NCI-H69 (cell line): ENCODE measurements at places on chromosomes 7 and 10.

DNA sequence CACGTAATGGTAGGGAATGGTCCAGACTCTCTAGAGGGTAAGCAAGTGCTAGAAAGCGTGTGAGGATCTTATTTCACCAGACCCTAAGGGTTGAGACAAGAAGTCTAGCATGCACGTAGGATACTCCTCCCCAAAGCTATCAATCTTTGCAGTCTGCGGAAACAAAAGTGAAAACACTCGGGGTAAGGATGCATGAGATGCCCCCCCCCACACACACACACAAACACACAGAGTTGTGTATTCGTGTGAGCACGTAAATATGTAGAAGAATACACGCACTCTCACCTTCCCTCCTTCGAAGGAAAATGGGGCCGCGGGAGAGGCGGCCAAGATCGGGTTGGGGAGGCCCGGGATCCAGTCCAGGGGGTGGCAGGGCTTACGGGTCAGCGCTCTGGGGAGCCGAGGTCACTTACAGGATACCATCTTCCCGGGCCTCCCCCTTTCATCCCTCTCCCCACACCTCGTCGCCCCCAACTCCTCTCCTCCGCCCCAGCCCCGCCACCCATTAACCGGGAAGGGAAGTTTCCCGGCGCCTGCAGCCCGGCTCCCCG is 455 bp downstream of the CUL2 start:
- peak; percentile 36 for DNase-seq

GRCh38 chr10:76453332-76453731 is 1021.9 kb downstream of the LRMDA start:
- no peak for DNase-seq

DNA sequence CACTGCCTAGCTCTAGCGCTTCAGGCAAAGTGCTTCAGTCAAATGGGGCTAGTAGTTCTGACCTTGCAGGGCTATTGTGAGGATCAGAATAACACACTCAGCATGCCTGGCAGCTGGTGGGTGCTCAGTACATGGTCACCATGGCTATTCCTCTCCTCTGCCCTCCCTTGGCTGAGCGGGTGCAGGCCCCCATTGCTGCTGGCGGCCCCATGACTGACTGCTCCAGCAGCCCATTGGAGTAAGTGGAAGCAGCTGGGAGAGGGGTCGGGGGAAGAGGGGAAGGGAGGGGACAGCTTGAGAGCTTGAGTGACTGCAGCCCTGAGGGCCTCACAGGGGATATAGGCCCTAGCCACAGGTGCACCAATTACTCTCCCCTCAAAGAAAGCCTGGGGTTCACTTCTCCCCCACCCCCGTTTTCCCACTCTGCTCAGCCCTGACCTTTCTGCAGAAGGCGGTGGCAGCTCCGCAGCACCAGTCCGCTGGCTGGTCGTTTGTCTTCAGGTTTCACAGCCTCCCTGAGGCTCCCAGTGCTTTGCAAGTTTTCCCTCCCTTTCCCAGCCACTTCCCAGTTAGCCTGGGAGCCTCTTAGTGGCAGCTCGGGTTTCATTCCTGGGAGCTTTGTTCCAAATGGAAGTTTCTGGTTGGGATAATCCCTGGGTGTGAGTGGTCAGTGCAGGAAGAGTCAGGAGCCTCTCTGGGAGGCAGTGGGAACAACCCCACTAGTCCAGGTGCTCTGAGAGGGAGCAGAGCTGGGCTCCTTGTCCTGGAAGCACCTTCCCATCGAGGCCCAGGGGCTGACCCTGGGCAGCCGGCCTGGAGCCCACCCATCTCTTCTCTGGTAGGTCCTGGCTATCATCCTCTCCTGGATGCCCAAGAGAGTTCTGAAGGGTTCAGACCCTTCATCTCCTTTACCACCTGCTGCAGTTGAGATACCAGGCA is 16.3 kb downstream of the FGF8 start:
- DNase-seq, result peak; percentile 39

DNA sequence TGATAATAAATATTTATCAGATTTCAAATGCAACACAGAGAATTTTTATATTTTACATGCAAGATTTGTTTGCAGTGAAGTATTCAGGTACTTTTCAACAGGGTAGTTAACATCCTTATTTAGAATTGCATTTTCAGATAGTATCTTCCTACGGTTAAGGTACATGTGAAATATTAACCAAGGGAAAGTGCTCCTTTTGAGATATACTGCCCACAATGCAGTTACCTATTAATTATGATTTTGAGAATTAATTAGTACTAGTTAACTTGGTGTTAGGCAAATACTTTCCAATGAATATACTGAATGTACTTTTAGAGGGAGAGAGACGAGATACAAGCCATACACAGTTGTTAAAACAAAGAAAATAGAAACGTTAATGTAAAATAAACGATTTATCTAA is 206.2 kb upstream of the YAE1 start:
- no peak for DNase-seq

DNA sequence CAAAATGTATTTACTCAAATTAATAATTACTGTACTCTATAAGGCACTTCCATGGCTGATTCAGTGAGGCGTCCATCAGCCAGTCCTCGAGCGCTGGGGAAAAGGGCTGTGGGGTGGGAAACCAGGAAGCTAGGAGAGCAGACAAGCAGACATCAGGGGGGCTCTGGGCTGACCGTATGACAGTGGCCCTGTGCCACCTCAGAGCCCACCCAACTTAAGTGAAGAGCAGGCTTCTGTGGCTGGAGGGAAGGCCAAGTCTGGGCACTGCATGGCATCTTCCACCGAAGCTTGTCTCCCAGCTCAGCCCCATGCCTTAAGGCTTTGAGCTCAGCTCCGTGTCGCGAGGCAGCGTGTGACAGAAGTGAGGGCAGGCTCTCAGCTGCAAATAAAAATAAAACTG is 464.5 kb upstream of the ZMIZ1 start:
- no peak for DNase-seq

GRCh38 chr10:99430116-99430450 is 341 bp downstream of the GOT1 start:
- DNase-seq, result no peak

GRCh38 chr7:107900496-107901015 is 9.6 kb downstream of the DLD start:
- no peak for DNase-seq

- DNase-seq, result peak; percentile 69
Measured at GRCh38 chr7:74449809-74450397, 3.8 kb upstream of the GTF2IRD1 start.

DNA sequence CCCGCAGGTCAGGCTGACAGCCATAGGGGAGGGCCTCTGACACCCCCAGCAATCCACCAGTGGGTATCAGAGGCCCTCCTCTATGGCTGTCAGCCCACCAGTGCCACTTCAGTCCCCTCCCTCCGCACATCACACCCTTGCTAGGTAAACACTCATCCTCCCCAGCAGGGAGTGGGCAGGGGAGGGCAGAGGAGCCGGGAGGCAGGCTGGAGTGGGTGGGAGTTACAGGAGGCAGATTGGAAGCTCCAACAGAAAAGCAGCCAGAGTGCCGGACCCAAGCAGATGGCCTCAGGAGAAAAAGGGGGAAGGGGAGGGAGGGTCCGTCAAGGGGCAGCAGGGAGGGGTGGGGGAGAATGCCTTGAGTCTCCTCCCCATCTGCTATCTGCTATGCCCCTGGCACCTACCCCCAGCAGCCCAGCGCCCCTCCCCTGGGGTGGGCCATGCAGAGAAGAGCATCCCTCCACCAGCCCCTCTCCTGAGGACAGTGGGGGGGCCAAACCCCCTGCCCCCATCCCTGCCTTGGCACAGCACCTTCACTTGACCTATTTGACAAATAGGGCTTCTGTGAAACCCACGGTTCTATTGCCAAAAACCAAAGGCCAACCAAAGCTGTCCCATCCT is 2.4 kb downstream of the RASGEF1A start:
- DNase-seq, result peak; percentile 68

GRCh38 chr10:58477122-58477521 is 35.5 kb upstream of the BICC1 start:
- DNase-seq, result peak; percentile 1

DNA sequence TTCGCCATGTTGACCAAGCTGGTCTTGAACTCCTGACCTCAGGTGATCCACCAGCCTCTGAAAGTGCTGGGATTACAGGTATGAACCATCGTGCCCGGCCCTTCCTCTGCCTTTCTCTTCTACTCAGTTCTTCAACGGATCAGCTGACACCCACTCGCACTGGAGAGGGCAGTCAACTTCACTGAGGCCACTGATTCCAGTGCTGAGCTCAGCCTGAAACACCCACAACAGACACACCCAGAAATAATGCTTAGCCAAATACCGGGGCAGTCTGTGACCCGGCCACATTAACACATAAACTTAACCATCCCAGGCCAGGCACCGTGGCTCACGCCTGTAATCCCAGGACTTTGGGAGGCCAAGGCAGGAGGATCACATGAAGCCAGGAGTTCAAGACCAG is 119.3 kb upstream of the CHST15 start:
- DNase-seq, result no peak

DNA sequence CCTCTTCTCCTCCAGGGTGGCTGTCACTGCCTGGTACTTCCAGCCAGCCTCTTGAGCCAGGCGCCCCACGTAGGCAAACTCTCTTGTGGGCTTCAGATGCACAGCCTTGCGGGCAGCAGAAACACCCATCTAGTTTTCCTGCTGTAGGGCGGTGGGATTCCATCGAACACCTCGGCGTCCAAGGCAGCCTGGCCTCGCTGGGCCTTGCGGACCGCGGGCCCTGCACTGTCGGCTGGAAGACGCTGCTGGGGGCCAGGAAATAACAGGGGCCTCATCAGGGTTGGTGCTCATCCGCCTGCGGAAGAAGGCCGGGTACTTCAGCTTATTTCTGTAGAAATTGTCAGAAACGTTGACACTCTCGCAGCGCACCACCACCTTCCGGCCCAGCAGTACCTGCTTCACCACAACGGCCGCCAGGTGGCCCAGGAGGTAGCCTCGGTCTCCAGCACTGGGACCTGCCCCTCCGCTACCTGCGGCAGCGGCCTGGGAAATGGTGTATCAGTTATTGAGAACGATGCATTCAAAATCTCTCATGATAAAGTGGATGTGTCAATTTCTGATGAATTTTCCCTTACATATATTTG is 61.1 kb downstream of the WDFY4 start:
- DNase-seq, result no peak

- no peak for DNase-seq
Measured at GRCh38 chr7:135575296-135575695, 17.6 kb downstream of the NUP205 start.

DNA sequence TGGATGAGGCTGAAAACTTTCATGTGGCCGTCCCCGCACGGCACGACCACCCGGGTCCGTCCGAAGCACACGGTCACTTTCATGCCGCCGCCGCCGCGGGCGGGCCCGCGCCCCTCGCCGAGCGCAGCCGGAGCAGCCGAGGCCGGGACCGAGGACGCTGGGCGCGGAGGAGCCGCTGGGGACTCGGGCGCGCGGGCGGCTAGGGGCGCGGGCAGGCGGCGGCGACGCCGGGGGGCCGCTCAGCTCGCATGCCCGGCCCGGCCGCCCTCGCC is 247 bp downstream of the PARD3 start:
- DNase-seq, result no peak

- DNase-seq, result no peak
Measured at GRCh38 chr7:25864943-25865751, 286.9 kb upstream of the NFE2L3 start.

GRCh38 chr10:87750817-87751216 is 67.2 kb downstream of the ATAD1 start:
- peak; percentile 3 for DNase-seq

DNA sequence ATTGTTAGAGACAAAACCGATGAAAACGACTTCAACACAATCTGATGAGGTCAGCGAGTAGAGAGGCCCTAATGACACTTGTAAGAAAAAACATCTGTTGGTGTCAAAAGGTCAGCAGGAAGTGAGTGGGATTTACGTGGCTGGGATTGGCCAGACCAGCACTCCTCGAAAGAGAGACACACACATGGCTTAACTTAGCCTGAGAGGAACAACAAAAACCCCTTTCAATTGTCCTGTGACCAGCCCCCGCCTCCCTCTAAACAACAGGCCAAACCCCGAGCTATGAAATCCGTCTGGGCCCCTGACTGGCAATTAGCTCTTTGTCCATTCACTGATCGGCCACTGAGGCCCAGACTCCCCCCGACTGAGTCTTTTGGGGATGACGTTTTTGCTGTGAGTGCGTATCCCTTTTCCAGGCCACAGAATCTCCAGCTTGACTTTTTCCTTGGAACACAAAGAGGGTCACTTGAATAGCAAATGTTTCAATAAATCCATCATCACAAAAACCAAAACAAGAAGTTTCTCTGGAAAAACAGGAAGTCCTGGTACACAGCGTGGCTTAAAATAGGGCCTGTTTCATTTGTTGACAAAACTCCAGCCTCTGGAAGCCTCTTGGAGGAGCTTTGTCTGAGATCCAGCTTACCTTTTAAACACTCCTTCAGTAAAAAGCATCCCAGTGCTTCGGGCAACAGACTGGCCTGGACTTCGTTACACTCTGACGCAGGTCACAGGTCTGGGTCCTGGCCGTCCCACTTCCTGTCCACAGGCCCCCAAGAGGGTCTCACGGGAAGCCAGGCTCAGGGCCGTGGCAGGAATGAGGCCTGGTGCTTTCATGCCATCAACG is 103.0 kb downstream of the CTBP2 start:
- peak; percentile 11 for DNase-seq

- DNase-seq, result no peak
Measured at GRCh38 chr7:50761713-50762112, 21.0 kb downstream of the GRB10 start.

GRCh38 chr10:70615211-70615610 is 12.7 kb upstream of the PRF1 start:
- DNase-seq, result no peak
